ENCODE measurements at places on chromosomes 6 and 20.

- DNase-seq: no peak
These were observed 40.9 kb downstream of the PDYN start for GRCh38 chr20:1952737-1953530.

DNA sequence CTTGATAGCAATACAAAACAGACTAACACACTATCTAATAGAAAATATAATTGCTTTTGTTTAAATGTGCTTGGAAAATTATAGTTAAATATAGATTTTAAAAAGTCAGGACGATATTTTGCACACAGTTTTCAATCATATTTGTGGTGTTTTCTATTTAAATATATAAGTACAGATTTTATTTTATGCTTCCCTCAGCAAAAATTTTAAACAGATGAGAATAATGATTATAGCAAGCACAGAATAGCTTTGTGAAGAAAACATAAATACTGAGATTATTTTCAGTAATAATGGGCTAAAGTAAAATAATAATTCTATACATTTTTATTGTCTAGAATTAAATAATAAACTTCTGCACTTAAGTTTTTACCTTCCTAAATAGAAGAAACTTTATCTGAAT is 809.4 kb downstream of the PHF3 start:
- no peak for DNase-seq

DNA sequence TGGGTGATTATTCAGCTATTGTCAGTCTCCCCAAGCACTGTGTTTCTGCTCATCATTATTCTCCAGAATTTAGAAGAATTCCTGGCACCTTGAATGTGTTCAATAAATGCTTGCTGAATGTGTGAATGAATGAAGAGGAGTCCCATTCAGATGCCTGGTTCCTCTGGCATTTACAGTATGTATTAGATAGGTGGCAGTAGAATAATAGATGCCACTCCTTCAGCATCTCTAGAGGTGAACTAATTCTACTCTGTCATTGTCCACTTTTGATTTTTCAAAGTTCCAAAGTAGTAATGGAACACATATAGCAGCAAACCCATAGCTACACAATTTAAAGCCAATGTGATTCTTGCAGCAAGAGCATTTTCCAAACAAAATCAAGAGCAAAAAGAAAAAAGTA is 118.9 kb upstream of the CEP162 start:
- DNase-seq: peak; percentile 16

GRCh38 chr6:165880686-165881085 is 217.6 kb upstream of the PDE10A start:
- peak; percentile 71 for DNase-seq

DNA sequence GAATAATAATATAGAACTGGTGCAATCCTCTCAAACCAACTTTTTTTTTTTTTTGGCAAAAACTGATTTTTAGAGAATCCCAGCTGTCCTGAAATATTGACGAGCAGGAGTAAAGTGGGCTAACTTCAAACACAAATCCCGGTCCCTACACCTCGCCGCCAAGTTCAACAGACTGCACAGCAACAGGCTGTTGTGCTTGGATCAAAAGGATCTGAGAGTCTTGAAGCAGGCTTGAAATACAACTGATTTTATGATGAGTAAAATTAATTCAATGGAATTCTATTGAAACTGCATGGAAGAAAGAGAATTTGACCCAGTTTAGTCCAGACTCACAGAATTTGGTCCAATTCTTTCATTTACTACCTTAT is 172.1 kb downstream of the FOXC1 start:
- DNase-seq: no peak

- DNase-seq: peak; percentile 13
These were observed 211.0 kb upstream of the ARG1 start for GRCh38 chr6:131362070-131362469.

- no peak for DNase-seq
These were observed 8.7 kb downstream of the JAG1 start for GRCh38 chr20:10665027-10665561.

- no peak for DNase-seq
These were observed 148.1 kb downstream of the ZFAND3 start for GRCh38 chr6:37967651-37968050.

DNA sequence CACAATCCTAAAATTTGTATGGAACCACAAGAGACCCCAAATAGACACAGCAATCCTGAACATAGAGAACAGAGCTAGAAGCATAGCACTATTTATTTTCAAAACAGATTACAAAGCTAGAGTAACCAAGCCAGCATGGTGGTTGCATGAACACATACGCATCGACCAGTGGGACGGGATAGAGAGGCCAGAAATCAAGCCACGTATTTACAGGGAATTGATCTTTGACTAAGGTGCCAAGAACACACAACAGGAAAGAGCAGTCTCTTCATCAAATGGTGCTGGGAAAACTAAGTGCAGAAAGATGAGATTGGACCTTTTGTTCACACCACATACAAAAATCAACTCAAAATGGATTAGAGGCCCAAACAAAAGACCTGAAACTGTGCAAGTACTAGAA is 21.1 kb downstream of the TTLL2 start:
- DNase-seq: no peak

DNA sequence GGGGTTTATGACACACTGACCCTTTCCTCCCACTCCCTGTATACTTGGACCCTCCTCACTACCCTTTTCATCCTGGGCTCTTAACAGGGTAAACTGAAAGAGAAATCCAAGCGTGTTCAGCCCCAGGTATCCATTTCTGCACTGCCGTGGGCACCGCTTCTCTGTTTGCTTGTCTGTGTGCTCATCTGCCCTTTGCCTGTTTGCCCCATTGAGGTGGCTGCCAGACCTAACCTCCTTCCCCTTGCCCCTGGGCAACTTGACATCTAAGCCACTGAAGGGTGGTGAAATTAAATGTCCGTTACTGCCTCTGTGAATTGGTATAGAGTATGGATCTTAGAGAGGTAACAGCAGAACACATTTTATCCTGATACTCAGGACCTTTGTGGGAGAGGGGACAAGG is 38.7 kb downstream of the ACSS2 start:
- DNase-seq: no peak

GRCh38 chr6:115721564-115721963 is 339.1 kb downstream of the FRK start:
- no peak for DNase-seq

DNA sequence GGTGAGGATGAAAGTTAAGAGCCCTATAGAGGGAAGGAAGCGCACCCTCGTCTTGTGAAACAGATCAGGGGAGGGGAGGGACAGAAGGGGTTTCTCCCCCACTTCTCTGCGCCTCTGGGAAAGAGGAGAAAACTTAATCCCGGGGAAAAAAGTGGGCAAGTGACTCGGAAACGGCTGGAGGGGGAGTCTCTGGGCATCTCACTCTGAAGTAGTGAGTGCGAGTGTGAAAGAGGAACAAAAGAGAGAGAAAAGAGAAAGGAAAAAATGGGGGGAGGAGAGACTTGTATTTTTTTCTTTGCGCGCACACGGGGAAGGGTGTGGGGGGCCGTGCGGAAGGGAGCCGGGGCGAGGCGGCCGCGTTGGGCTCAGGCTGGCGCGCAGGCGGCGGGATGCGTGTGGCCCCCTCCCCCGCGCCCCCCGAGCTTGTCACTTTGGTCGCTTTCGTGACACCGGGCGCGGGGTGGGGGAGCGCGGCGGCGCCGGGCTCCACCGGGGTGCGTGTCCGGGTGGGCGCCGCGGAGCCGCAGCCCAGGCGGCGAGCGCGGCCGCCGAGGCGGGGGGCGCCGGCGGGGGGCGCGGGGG is 454 bp downstream of the L3MBTL3 start:
- peak; percentile 8 for DNase-seq

- DNase-seq: no peak
These were observed 56.5 kb upstream of the PLEKHG1 start for GRCh38 chr6:150543178-150543577.

- no peak for DNase-seq
These were observed 823 bp downstream of the NHLRC1 start for GRCh38 chr6:18121580-18122127.

DNA sequence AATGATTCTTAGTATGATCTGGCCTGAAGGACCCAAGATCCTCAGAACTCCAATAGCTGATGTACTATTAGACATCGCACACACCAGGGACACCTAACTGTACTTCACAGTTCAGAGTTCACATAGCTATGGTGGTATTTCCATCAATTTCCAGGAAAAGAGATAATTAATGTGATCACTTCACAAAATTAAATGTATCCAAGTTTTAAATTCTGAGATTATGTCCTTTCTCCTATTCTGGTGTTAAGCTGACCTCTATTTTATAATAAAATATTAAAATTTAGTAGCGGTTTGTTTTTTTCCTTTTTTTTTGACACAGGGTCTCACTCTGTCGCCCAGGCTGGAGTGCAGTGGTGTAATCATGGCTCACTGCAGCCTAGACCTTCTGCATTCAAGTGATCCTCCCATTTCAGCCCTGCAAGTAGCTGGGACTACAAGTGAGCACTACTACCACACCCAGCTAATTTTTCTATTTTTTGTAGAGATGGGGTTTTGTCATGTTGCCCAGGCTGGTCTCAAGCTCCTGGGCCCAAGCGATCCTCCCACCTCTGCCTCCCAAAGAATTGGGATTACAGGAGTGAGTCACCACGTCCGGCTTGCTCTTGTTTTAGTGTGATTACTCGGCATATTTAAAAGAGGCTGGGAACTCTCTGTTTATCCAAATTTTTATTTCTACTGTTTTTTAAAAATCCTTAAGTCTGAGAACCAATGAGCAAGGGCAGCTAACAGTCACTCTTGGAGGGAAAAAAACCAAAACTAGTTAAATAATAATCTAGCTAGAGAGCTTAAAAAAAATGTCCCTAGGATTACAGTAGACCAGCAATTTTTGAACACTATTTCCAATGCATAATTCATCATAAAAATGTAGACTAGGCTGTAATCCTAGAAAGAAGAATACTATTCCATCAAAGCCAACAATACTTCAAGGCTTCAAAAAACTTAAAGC is 16.0 kb downstream of the KIF13A start:
- DNase-seq: peak; percentile 71

- no peak for DNase-seq
These were observed 124.3 kb upstream of the MCHR2 start for GRCh38 chr6:100118301-100118700.

DNA sequence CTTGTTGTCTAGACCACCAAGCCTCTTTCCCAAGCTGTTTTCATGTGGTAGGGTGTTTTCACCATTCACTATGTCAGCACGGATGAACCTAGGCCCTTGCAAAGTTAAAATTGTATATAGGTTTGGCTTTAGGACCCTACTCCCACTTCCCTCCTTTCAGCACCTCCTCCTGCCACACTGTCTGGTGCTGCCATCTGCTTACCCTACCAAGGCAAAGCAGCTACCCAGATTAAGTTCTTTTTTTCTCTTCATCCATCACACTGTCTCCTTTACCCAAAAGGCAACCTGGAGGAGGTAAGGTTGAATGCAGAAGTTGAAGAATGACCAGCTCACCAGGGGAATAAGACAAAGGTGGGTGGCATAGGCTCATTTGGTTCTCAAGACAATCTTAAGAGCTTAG is 184.0 kb downstream of the CDC5L start:
- DNase-seq: no peak

DNA sequence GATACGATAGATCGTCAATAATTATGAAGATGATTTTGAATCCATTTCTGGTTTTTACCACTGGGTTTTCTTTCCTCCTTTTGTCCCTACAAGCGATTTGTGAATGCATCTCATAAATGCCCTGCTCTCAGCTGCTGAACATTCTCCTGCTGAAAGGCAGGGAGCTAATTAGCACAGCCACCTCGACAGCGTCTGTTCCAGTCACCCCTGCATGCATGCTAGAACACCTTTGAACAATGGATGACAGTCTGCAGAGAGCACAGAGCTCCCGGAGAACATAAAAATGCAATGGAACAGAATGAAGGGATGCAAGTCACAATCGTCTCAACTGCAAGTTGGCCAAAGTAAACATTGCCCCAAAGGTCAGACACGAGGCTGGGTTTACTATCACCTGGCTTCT is 105.8 kb downstream of the SLC35B3 start:
- no peak for DNase-seq

- no peak for DNase-seq
These were observed 586.8 kb upstream of the JAG1 start for GRCh38 chr20:11260611-11261010.

DNA sequence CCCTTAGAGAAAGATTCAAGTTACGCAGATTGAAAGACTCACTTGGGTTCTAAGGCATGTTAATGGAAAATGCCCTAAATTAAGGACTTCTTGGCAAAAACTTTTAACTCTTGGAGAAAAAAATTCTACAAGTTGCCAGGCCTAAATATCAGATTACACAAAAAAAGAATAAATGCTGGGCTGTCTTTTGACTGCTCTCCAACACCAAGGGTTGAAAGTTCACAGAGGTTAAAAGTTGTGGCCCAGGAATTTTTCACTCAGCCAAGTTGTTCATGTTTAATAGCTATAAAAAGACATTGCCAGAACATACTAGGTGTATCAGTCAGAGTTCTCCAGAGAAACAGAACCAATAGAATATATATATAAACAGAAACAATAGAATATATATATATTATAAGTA is 268.4 kb upstream of the PRND start:
- peak; percentile 13 for DNase-seq

DNA sequence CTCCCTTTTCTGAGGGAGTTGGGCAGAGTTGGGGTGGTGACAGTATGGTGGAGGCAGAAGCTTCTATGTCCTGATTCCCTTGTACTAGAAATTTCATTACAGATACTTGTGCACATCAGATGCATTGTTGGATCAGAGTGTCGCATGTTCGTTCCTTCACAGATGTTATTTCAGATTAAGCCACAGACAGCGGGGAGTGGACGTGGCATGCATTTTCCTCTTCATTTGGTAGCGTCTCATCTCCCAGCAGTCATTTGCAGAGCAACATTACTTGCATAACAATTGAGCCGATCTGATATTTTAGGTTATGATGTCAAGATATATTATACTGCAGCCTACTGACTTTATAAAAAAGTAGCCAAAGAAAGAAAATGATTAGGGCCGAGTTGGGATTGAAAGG is 261.6 kb upstream of the SASH1 start:
- no peak for DNase-seq

DNA sequence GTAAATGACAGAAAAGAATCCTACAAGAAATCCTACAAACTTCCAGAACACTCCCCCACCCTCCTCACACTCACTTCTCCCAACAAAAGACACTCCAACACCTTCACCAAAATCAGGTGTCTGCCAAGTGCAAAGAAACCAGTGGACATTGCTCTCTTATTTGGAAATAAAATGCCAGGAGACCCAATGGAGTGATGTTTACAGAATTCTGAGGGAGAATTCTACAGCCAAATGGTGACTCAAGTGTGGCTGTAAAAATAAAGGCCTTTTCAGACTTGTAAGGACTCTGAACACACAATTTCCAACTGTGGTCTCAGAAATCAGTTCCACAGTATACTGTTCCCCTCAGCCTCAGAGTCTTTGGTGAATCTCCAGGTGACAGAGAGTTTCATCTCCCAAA is 109.6 kb upstream of the CARMIL1 start:
- peak; percentile 37 for DNase-seq

GRCh38 chr6:46473881-46474280 is 17.4 kb downstream of the RCAN2 start:
- DNase-seq: peak; percentile 56

- no peak for DNase-seq
These were observed 150.5 kb downstream of the IPCEF1 start for GRCh38 chr6:154206141-154206540.

- DNase-seq: no peak
These were observed 40.9 kb downstream of the ARFGEF2 start for GRCh38 chr20:48962421-48962820.

All from AG10803 (cell line).